NCI-H1436 treated with DMSO at 0.1 percent for 48 hours (cell line): ENCODE measurements at places on chromosomes 13 and 19.

GRCh38 chr13:76808927-76809326 is 77.3 kb downstream of the KCTD12 start:
- no peak for DNase-seq

DNA sequence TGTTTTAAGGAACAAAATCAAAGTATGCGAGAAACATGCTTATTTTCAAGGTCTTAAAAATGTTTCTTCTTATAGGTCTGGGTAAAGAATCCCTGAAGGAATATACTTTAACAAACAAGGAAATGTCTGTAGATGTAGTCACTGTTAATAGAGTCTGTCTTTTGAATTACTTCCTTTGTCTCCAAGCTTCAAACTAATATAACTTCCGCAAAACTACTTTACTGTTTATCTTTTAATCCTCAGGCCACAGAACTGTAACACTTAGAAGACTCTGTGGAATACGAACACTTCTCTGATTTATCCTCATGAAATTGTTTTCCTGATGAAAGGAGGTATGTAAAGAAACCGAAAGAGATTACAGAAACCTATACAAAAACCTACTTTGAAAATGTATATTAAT is 316.0 kb downstream of the PCDH9 start:
- DNase-seq: no peak

DNA sequence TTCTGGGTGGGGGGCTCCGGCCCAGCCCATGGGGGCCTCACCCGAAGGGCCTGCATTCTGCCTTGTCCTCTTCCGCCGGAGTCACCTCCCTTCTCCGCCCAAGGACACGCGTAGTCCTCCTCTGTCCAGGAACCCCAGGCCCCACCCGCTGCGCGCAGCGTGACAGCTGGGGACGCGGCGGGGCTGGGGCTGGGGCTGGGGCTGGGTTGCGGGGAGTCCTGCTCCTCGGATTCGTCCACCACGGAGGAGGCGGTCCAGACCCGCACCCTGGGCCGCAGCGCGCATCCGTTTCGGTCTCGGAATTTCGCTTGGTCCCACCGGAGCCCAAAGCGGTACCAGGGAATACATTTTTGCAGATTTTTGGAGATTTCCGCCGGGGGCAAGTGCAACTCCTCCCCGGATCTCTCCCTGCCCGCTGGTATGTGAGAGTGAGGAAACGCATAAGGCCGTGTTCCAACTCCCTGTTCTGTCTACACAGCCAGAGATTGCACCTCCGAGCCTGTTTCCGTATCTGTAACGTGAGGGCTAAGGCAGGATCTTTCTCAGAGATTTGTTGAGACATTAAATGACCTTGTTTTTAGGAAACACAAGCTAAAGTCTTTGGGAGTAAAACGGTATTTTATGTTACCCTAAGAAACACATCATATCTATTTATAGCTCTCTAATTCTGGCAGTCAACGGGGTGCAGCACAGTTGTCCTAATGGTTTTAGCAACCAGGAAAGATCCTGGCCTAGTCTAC is at the start of gene COX7A1:
COX7A1 (minus strand) TSS at position 96 of the 740 bp plus-strand sequence; CDS start at position 56, 40 bp downstream.
- DNase-seq: no peak

- no peak for DNase-seq
Observed at GRCh38 chr19:32876919-32877285, 7.3 kb upstream of the SLC7A9 start.

GRCh38 chr13:111213964-111214726 is 99.0 kb downstream of the ARHGEF7 start:
- DNase-seq: no peak

DNA sequence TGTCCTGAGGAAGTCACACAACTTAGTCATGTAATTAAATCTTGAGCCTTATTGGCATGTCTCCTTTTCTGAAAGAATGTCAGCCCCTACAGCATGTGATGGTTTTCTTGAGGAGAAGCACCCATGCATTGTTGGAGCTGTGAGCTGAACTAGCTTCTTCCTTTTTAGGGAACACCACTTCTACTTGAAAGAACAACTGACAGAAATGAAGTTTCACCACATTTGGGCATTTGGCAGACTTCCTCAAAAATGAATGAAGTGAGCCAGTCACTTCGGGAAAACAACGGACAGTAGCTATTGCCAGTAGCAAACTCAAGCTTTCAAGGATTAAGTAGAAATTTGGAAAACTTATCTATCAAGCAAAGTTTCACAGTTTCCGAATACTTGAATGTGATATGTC is 1351.3 kb downstream of the EFNB2 start:
- no peak for DNase-seq

DNA sequence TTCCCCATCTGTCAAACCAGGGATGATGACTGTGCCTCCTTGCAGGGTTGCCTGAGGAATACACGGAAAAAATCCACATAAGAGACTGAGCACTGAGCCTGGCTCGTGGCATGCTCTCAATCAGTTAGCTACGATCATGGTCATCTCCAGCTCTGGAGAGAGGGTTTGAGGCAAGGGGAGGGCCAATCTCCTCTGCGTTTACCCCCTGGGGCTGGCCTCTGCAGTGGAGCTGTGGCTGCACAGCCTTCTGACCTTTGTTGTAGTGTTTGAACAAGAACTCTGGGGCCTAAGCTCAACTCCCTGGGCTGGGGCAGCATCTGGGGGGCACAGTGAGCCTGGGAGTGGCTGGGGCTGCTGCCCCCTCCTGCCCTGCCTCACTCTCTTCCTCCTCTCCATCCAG is 5.9 kb downstream of the LRRC4B start:
- no peak for DNase-seq

DNA sequence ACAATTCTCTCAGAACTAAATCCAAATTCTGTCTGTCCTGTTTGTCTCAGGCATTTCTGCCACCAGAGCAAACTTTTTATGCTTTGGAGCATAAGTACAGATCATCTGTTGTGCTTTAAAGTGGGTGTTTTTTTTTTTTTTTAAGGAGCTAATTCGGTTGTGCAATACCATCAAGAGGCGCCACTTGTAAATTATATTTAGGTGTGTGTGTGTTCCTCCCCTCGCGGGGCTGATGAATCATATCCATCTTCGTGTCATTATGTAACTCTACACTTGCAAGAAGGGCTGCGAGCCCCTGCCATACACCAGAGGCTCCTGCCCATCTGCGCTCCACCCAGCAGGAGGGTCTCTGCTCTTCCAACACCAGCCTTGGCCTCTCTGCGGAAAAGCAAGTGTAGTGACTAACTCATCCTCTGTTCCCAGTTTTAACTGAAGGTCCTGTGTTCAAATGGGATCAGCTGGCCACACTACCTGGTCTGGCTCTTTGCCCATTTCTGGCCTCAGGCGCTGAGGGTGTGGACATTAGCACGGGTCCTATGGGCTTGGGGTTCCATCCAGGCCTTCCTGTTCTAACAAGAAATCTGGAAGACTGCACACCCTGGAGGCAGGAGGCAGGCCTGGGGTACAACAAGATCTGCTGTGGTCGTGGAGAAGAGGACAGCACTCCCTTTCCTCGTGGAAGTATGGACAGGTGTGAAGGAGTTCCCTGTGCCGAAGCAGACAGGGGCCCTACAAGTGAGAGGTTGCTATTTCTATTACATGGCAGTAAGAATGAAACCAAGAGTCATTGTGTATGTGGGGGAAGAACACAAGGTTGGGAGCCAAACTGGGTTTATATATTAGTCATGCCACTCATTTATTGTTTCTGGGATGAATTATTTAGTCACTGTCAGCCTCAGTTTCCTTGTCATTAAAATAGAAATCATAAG is 96.1 kb upstream of the MBNL2 start:
- DNase-seq: peak; percentile 46

- no peak for DNase-seq
Observed at GRCh38 chr19:12481781-12482508, 2.7 kb downstream of the ZNF709 start.

- DNase-seq: no peak
Observed at GRCh38 chr13:34571716-34572115, 370.4 kb upstream of the NBEA start.
